ENCODE measurements at places on chromosomes 12 and 14. TPM values are rescaled to one million over a fixed set of nuclear protein-coding genes. Genes with fewer than 3 reads are reported as not detected.

DNA sequence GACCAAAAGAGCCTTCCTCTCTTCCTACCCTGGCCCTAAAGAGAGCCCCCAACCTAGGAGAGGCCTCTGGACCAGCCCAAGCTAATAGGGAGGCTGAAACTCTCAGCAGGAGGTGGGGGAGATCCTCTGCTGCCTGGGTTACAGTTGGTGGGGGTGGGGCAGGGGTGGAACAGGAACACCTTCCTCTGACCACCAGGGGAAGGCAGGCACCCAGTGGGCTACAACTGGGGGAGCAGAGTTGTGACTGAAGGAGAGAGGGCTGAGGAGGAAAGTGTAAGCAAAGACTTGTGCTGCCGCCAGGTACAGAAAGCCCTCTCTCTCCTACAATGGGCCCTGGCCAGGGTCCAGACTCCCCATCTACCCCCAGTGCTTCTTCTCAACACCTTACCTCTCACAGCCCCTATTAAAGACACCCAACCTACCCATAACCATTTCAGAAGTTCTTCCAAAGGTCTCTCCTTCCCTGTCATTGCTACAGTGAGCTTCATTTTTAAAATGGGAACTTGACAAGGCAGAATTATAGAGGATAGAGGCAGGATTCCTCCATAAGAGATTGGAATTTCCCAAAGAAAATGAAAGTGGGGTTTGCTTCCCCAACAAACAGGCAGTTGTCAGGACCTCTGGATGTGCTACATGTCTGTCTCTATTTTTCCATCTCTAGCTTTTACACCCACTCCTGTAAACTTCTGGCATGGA, 1.4 kb downstream of the MYO1A start:
- H3K27ac ChIP-seq = no peak overlapping the region
- peaks cover 18% of the 10 kb centered on the region for H3K27me3 ChIP-seq
- H3K4me3 ChIP-seq = no peak overlapping the region
- H3K36me3 ChIP-seq = peaks cover 2% of the 10 kb centered on the region
- no peak for DNase-seq
- H3K4me1 ChIP-seq = peaks cover 18% of the 10 kb centered on the region

The NR1H4 gene
- not detected for total RNA-seq

DNA sequence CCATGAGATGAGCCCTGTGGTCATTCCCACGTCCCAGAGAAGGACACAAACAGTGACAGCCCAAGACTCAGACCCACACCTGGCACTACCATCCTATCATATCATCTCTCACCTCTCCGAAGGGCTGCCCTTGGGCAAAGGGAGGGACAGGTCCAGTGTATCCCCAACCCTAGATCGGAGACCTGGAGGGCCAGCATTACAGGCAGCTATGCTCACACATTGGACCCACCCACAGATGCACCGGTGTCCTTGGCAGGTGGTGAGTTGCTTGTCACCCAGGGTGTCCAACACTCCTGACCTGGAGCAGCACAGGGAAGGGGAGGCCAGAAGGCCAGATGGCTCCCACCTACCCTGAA, 117.4 kb downstream of the DICER1 start:
- H3K27ac ChIP-seq = no peak overlapping the region
- no peak overlapping the region for H3K4me3 ChIP-seq
- peaks cover 2% of the 10 kb centered on the region for H3K36me3 ChIP-seq
- peaks cover 48% of the 10 kb centered on the region for H3K27me3 ChIP-seq
- H3K4me1 ChIP-seq = peaks cover 2% of the 10 kb centered on the region

- H3K4me1 ChIP-seq = no peaks in the 10 kb centered on the region
- no peaks in the 10 kb centered on the region for H3K27me3 ChIP-seq
- DNase-seq = no peak
- no peak overlapping the region for H3K27ac ChIP-seq
- H3K36me3 ChIP-seq = no peaks in the 10 kb centered on the region
Observed at GRCh38 chr12:63224396-63224795, 73.4 kb upstream of the AVPR1A start.

GRCh38 chr12:8493084-8493483, 20.2 kb upstream of the CLEC4D start:
- H3K27ac ChIP-seq = peak overlapping the region; percentile 90
- no peaks in the 10 kb centered on the region for H3K36me3 ChIP-seq
- no peak overlapping the region for H3K4me3 ChIP-seq
- no peaks in the 10 kb centered on the region for H3K27me3 ChIP-seq
- DNase-seq = no peak
- peaks cover 17% of the 10 kb centered on the region for H3K4me1 ChIP-seq

GRCh38 chr12:69508091-69508490, 37.9 kb downstream of the FRS2 start:
- no peak overlapping the region for H3K27ac ChIP-seq
- H3K27me3 ChIP-seq = no peaks in the 10 kb centered on the region
- no peak overlapping the region for H3K4me3 ChIP-seq
- no peak for DNase-seq

The CLEC2B gene
- 59.9 TPM for total RNA-seq

The LALBA gene
- not detected for total RNA-seq

GRCh38 chr14:61150851-61151250, 130.3 kb downstream of the TMEM30B start:
- no peaks in the 10 kb centered on the region for H3K4me1 ChIP-seq
- no peak overlapping the region for H3K27ac ChIP-seq
- H3K4me3 ChIP-seq = no peak overlapping the region
- H3K36me3 ChIP-seq = peaks cover 3% of the 10 kb centered on the region
- peaks cover 23% of the 10 kb centered on the region for H3K27me3 ChIP-seq

DNA sequence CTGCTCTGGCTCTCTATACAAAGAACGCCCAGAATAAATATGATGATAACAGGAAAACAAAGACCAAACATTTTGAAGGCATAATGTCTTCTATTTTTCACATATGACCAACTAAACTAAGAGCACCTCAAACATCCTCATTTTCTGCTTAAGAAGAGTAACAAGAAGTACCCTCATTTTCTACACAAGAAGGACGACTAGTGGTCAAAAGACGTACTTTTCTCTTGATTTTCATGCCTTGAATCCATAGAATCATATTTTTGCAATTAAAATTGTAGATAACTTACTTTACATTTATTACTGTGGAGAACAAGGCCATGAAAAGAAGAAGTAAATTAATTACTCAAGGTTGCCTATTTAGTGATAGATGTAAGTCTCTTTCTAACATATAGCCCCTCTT, 358.6 kb downstream of the DUSP6 start:
- H3K27ac ChIP-seq = no peak overlapping the region
- no peaks in the 10 kb centered on the region for H3K36me3 ChIP-seq
- no peak overlapping the region for H3K4me3 ChIP-seq

GRCh38 chr12:67052981-67053380, 216.2 kb upstream of the CAND1 start:
- no peaks in the 10 kb centered on the region for H3K4me1 ChIP-seq
- H3K4me3 ChIP-seq = no peak overlapping the region
- H3K36me3 ChIP-seq = no peaks in the 10 kb centered on the region
- H3K27ac ChIP-seq = no peak overlapping the region
- peaks cover 15% of the 10 kb centered on the region for H3K27me3 ChIP-seq

- H3K27me3 ChIP-seq = peaks cover 14% of the 10 kb centered on the region
- peaks cover 8% of the 10 kb centered on the region for H3K4me1 ChIP-seq
- peak; percentile 44 for DNase-seq
- no peaks in the 10 kb centered on the region for H3K36me3 ChIP-seq
- H3K4me3 ChIP-seq = peak overlapping the region; percentile 62
- H3K27ac ChIP-seq = peak overlapping the region; percentile 67
Observed at GRCh38 chr12:13211859-13212664, 15.5 kb downstream of the EMP1 start.

GRCh38 chr12:130916241-130916911, 37.3 kb upstream of the ADGRD1 start:
- no peaks in the 10 kb centered on the region for H3K36me3 ChIP-seq
- no peak overlapping the region for H3K4me3 ChIP-seq
- no peak overlapping the region for H3K27ac ChIP-seq
- no peaks in the 10 kb centered on the region for H3K4me1 ChIP-seq
- peaks cover 68% of the 10 kb centered on the region for H3K27me3 ChIP-seq

DNA sequence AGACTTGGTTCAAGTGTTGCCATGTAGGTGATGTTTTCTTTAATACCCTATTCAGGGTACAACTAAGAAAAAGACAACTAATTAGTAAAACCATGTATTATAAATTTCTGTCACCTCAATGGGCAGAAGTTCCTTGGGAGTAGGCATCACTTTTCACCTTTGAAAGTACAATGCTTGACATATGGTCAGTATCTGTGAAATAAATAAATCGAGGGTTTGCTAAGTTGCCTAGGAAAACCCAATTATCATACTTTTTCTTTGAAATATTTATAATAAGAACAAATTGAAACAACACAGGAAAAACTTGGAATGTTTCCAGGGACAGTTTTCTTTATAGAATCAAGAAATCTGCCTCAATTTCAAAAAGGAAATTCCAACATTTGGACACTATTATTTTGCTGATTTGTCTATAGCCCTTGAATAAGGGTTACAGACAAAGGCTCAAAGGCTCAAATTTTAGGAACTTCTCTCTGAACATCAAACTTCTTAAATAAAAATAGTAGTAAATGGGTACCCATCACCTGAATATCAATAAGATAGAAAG, 13.7 kb downstream of the FGD6 start:
- H3K4me3 ChIP-seq = no peak overlapping the region
- DNase-seq = no peak
- no peak overlapping the region for H3K27ac ChIP-seq
- no peaks in the 10 kb centered on the region for H3K36me3 ChIP-seq
- H3K4me1 ChIP-seq = peaks cover 3% of the 10 kb centered on the region
- H3K27me3 ChIP-seq = peaks cover 5% of the 10 kb centered on the region

DNA sequence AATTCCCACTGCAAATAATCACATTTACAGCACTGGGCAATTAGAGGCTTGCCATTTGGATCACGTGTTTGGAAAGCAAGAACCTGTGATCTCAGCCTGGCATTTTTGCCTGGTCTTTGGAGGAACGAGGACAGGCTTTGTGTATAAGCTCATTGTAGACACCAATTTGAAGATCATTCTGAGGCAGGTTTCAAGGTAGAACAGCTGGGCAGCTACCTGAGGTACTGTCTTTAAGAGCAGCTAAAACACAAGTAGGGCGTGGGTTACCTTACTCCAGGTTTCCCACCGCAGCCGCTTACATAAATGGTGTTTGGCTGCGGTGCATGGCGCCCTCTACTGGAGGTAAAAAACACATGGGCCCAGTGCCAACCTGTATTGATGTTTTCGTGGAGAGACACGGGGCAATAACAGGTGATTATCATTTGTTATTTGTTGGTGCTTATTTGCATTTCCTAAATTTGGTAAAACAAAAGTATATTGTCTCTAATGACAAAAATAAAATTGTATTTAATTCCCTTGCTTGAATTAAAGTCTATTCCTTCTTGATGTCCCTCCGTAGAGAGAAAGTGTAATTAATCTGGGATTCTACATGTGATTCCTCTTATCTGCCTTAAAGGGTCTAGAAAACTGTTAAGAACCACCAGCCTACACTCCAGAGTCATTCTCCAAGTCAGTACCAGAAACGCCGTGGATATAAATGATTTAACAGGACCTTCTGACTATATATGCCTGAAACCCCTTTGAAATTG, 69.7 kb downstream of the SVOP start:
- H3K36me3 ChIP-seq = no peaks in the 10 kb centered on the region
- H3K4me1 ChIP-seq = no peaks in the 10 kb centered on the region
- no peak overlapping the region for H3K4me3 ChIP-seq
- peak; percentile 60 for DNase-seq
- no peak overlapping the region for H3K27ac ChIP-seq

DNA sequence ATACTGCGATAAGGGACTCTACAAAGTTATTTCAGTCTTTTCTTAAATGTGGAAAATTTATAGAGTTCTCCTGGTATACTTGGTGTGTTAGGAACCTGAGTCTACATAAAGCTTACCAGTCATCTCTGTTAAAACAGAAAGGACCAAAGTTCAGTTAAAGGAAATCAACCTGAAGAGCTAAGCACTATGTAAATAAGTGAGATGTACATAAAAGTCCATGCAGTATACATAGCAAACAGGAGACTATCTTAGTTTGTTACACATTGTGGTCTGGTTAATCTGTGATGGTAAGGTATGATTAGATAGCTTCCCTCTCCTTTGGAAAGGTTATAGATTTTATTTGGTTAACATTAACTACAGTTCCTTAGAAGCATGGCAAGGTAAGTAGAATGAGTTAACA, 75.9 kb downstream of the ATP2B1 start:
- DNase-seq = no peak
- peaks cover 30% of the 10 kb centered on the region for H3K4me1 ChIP-seq
- no peak overlapping the region for H3K4me3 ChIP-seq
- H3K27me3 ChIP-seq = no peaks in the 10 kb centered on the region

GRCh38 chr12:104276273-104277131, 27.0 kb upstream of the EID3 start:
- peaks cover 18% of the 10 kb centered on the region for H3K27me3 ChIP-seq
- H3K27ac ChIP-seq = peak overlapping the region; percentile 9
- peak overlapping the region; percentile 1 for H3K4me3 ChIP-seq
- H3K36me3 ChIP-seq = peaks cover 10% of the 10 kb centered on the region

GRCh38 chr12:45827974-45828373, 98.5 kb downstream of the ARID2 start:
- peaks cover 17% of the 10 kb centered on the region for H3K36me3 ChIP-seq
- H3K4me3 ChIP-seq = no peak overlapping the region
- no peak overlapping the region for H3K27ac ChIP-seq
- H3K27me3 ChIP-seq = no peaks in the 10 kb centered on the region

The KRT71 gene
- not detected for total RNA-seq

The DAO gene
- not detected for total RNA-seq

The RD3L gene
- total RNA-seq = 0.86 TPM

The TOMM20L gene
- not detected for total RNA-seq

DNA sequence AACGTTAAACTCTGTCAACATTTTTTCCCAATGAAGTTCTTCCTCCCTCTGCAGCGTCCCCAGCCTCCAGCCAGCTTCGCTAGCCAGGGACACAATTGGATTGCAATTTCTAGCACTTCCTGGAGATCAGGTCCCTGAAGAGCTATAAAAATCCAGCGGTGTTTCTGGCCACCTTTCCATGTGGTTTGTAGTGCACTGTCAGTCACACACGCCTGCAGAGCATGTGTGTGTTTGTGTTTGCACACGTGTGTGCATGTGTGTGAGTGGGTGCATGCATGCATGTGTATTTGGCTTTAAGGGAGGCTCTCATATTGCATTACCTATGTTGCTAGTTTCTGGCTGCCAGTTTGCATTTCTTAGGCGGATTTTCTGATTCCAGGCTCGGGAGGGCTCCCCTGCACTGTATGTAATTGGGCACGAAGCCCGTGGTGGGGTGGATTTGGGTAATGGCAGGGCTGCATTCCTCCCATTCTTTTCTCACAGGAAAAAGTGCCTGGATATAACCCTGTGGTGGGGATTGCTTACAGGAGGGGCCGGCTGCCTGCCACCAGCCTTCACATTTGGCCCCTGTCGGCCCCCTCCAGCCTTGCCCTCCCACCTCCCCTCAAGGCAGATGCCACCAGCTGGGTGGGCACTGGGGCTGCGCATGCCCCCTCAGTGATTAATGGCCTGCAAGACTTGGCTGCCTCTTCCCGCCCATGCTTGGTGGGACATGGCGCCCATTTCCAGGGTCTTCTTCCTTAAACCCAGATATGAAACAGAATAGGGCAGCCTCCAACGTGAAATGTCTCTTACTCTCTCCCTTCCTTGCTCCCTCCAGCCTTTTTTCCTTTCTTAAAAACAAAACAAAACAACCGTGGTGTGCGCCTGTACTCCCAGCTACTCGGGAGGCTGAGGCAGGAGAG, 74.0 kb downstream of the TSPAN9 start:
- no peak overlapping the region for H3K4me3 ChIP-seq
- peaks cover 2% of the 10 kb centered on the region for H3K4me1 ChIP-seq
- peaks cover 68% of the 10 kb centered on the region for H3K27me3 ChIP-seq
- peaks cover 2% of the 10 kb centered on the region for H3K36me3 ChIP-seq

GRCh38 chr14:65269732-65270131, 142.8 kb upstream of the FUT8 start:
- H3K36me3 ChIP-seq = no peaks in the 10 kb centered on the region
- DNase-seq = no peak
- H3K27ac ChIP-seq = no peak overlapping the region
- peaks cover 3% of the 10 kb centered on the region for H3K4me1 ChIP-seq
- no peaks in the 10 kb centered on the region for H3K27me3 ChIP-seq
